ENCODE measurements at places on chromosomes 5 and 9.

DNA sequence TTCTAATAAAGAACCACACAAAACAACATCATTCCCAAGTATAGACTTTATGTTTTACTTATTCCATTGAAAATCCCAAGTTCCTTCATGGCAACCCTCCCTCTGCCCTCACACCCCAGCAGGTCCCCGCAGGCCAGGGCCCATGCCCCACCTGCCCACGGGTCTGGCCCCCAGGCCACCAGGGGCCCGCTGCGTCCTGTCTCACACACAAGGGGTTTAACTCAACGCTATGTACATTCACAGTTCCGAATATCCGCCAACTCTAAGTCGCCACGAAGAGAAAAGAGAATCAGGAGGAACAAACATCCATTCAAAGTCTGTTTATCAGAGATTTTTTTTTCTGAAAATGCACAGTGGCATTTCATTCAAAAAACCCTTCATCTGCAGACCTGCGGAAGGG lies 16.2 kb upstream of the SLC6A3 start:
- no peak for DNase-seq

DNA sequence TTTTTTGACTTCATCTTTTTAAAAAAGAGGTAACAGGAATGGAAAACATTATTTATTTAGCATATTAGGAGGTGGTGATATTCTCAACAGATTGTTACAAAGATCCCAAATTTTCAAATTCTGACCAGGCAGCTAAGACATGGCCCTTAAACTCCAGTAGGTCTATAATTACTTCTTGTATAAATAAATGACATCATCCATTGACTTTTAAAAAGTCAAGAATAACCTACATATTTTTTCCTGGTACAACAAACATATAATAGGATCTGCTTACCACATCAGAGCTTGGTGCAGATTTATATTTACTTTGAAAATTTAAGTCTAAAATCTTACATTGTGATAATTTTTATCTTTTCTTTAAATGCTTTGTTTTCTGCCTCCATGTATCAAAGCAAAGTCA lies 92.2 kb upstream of the TRPM3 start:
- no peak for DNase-seq

- no peak for DNase-seq
Measured at GRCh38 chr9:91783876-91784672, 166.0 kb downstream of the ROR2 start.

DNA sequence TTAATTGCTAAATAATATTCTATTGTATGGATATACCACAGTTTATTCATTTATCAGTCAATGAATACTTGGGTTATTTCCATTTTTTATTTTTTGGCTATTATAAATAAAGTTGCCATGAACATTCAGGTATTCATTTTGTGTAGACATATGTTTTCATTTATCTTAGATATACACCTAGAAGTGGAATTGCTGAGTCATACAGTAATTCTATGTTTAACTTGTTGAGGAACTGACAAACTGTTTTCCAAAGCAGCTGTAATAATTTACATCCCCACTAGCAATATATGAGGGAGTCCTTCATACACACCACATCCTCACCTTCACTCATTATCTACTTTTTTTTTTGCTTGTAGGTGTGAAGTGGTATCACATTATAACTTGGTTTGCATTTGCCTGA lies 123.6 kb downstream of the FBN2 start:
- DNase-seq = no peak

GRCh38 chr5:78295035-78295961 lies 800 bp upstream of the AP3B1 start:
- DNase-seq = no peak
